ENCODE measurements at places on chromosomes 5 and 9.

- peak; percentile 65 for DNase-seq
These were observed 55.8 kb downstream of the EPB41L4B start for GRCh38 chr9:109264877-109265587.

DNA sequence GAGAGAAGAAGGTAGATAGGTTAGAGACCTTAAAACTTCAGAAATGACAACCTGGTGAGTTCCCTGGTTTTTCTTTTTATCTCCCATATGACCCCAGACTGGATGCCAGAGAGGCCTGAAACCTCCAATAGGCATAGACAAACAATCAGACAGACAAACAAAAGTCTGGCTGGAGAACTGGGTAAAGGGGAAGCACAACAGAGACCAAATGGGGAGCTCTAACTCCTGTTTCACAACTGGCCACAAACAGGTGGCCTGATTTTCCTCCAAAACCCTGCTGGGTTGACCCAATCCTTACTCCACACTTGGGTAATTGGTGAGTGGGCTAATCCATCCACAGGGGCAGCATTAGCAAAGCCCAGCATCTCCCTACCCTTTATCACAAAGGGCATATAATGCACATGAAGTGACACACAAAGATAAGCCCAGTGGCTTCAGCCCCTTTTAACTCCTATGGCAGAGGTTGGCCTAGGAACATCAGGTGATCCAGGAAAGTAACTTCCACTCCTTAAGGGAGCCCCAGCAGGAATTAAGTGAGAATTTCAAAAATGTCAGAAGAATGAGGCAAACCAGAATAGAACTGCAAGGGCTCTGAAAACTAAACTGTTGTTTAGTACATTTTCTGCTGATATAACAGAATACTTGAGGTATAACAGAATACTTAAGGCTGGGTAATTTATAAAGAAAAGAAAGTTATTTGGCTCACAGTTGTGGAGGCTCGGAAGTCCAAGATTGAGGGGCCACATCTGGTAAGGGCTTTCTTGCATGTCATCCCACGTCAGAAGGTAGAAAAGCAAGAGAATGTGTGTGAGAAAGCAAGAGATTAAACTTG lies 60.9 kb upstream of the ROR2 start:
- no peak for DNase-seq

GRCh38 chr9:104982543-104982942 lies 54.6 kb upstream of the ABCA1 start:
- DNase-seq, result no peak

GRCh38 chr9:36382484-36382883 lies 17.6 kb downstream of the RNF38 start:
- DNase-seq, result no peak

- no peak for DNase-seq
These were observed 153.0 kb upstream of the SMC2 start for GRCh38 chr9:103941104-103941503.

DNA sequence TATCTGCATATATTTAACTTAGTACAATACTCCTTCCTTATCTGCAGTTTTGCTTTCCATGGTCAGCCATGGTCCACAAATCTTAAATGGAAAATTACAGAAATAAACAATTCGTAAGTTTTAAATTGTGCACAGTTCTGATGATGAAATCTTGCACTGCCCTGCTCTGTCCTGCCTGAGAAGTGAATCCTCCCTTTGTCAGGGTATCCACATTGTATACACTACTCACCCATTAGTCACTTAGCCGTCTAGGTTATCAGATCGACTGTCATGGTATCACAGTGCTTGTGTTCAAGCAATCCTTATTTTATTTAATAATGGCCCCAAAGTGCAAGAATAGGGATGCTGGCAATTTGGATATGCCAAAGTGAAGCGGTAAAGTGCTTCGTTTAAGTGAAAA lies 8.3 kb upstream of the YTHDC2 start:
- DNase-seq, result no peak

Measured in spinal cord (tissue), 10 donors.